ENCODE measurements at places on chromosomes 7 and 10.

DNA sequence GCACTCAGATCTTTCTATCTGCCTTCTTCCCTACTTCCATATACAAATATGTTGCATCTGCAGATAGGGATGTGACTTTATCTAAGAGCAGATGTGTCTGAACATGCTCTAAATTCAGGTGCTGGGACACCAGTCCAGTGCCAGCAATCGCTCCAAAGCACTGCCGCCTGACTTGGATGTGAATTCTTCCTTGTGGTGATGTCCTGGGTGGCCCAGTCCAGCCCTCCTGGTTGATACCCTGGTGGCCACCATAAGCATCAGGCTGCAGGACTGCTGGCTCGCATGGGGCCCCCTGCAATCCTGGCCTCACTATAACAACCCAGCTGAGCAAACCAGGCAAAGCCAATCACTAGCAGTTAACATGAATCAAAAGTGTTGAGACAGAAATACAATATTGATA is 149.2 kb upstream of the PDE1C start:
- no peak for DNase-seq

DNA sequence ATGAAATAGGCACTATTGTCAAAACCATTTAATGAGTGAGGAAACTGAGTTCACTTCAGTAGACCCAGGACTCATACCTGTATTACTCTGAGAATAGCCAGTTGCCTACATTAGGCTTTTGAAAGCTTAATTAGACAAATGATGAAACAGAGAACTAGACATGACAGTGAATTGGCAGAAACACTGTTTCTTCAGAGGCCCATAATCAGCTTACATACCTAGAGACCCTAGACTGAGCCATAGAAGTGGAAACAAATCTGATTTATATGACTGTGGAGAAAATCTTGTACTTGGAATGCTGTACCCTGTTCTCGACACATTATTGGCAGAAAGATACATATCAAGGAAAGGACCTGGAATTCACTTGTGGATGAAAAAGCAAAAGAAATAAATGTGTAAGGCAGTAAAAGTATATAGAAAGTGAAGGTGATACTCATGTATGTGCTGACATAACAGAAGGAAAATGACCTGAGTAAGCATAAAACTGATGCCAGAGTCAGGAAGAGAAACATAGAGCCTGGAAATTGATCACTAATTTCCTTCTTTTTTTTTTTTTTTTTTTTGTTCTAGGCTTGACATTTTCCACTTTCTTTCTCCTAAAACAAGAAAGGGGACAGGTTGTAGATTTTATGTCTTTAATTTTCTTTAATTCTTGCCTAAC is 251.5 kb downstream of the BICC1 start:
- no peak for DNase-seq

GRCh38 chr10:30216821-30217220 is 132.3 kb downstream of the MTPAP start:
- no peak for DNase-seq

- no peak for DNase-seq
Measured at GRCh38 chr10:54914049-54914448, 113.0 kb upstream of the PCDH15 start.

DNA sequence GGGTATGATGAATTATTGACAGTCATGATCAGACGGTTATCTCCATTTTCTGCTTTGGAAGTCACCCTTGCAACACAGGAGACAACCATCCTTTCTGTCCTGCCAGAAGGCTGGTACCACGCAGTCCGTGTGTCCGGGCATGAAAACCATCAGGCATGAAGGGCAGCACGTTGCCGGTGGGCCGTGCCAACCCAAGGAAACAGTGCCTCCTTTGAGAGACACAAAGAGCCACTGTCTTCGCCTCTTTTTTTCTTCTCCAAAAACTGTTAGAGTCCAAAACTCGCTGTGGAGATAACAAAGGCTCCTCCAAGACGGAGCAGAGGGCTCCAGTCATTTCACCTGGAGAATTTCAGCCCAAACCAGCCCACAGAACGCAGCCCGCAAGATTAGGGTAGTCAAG is 60.4 kb upstream of the ARHGAP21 start:
- DNase-seq: no peak

DNA sequence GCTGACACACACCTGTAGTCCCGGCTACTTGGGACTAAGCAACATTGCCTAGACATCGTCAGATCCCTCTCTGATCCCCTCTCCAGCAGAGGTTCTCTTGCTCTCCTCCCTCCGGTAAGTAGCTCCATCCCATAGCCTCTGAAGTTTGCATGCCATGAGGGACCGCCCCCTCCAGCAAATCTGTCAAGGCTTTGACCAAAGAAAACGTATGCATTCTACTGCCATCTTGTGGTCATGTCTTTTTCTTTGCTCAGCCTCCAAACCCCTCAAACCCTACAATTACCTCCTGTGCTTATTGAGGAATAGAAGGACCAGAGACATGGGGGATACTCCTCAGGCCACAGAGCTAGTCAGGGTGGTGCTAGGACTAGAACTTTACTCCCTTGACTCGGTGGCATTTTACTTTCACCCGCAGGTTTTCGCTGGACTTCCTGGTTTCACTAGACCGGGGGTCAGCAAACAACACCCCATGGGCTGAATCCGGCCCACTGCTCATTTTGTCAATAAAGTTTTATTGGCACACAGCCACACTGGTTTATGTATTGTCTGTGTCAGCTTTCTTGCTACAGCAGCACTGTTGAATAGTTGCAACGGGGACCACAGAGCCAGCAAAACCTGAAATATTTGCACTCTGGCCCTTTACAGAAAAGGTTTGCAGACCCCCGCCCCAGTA is 202.6 kb upstream of the FOXK1 start:
- DNase-seq: peak; percentile 25

GRCh38 chr7:96654630-96655188 is 54.9 kb downstream of the SEM1 start:
- no peak for DNase-seq

DNA sequence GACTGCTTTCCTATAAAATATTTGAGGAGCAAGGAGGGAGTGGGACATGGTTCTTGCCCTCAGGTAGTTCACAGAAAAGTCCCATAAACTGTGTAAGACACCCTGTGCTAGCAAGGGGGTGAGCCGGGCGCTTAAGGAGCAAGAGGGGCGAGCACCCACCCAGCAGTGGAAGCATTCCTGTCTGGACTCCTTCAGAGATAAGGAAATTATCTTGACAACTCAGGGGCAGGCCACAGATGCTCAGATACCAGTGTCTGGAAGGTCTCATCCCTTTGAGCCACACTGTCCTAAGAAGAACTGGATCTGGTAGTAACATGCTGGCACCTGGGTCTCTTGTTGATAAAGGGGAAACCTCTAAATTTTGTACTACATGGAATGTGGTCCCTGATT is 54.1 kb downstream of the DAGLB start:
- DNase-seq: no peak

DNA sequence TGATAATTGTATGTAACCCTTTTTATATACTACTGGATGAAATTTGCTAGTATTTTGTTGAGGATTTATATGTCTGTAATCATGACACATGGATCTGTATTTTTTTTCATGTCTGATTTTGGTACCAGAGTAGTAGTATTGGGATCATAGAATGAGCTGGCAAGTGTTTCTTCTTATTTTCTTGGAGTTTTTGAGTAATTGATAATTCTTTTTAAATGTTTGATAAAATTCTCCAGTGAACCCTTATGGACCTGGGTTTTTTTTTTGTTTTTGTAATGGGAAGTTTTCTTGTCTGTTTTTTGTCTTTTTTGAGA is 28.4 kb downstream of the ZNF33A start:
- no peak for DNase-seq

GRCh38 chr7:150784120-150784736 is 15.9 kb downstream of the TMEM176B start:
- no peak for DNase-seq

- DNase-seq: no peak
Measured at GRCh38 chr10:72186258-72186981, 29.4 kb upstream of the ANAPC16 start.

GRCh38 chr7:71733107-71733870 is 601.3 kb downstream of the GALNT17 start:
- peak; percentile 33 for DNase-seq

GRCh38 chr7:110944966-110945644 is 145.8 kb upstream of the LRRN3 start:
- no peak for DNase-seq

GRCh38 chr7:128963327-128963757 is 25.6 kb downstream of the IRF5 start:
- peak; percentile 21 for DNase-seq

DNA sequence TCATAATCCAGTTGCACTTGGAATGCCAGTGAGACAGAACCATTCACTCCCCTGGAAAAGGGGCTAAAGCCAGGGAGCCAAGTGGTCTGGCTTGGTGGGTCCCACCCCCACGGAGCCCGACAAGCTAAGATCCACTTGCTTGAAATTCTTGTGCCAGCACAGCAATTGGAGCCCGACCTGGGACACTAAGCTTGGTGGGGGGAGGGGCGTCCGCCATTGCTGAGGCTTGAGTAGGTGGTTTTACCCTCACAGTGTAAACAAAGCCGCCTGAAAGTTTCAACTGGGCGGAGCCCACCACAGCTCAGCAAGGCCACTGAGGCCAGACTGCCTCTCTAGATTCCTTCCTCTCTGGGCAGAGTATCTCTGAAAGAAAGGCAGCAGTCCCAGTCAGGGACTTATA is 200.7 kb upstream of the NPSR1 start:
- DNase-seq: no peak

GRCh38 chr7:57868771-57869483 is 418.9 kb downstream of the ZNF716 start:
- no peak for DNase-seq

DNA sequence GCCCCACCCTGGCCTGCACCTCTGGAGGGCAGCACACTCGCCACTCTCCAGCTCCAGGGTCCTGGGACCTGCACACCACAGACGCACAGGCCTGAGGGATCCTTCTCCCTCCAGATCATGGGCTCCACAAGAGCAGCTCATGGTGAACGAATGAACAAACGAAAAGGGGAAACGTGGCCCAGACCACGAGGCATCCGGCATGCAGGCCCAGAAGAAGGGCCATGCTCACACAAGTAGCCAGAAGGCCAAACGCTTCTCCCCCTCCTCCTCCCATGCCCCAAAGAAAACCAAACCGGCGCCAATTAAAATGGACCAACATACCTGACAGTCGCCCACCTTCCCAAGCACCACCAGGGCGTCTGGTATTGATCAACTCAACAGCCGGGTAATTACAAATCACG is 30.4 kb downstream of the MAD1L1 start:
- DNase-seq: no peak

DNA sequence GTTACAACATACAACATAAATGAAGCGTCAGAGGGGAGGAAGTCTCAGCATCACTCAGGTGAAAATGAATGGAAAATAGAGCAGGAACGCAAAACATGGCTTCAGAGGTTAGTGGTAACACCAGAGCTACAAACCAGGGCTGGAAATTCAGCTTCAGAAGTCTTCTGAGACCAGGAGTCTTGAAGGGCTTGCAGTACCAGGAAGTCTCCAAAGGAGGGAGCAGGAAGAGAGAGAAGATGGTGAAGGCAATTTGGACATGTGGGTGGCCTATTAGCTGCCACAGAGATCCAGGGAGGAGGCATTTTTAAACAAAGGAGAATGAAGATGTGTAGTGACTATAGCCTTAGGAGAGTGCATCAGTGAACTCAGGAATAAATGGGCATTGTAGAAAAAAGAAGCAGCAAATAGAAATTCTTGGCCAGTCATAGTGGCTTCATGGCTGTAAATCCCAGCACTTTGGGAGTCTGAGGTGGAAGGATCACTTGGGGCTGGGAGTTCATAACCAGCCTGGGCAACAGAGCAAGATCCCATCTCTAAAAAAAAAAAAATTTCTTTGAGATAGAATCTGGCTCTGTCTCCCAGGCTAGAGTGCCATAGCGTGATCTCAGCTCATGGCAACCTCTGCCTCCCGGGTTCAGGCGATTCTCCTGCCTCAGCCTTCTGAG is 9.3 kb upstream of the TET1 start:
- no peak for DNase-seq

- DNase-seq: no peak
Measured at GRCh38 chr7:28623863-28624262, 211.5 kb downstream of the CREB5 start.

- no peak for DNase-seq
Measured at GRCh38 chr7:85144771-85145170, 42.1 kb downstream of the SEMA3D start.

- no peak for DNase-seq
Measured at GRCh38 chr7:6480323-6480660, 32.5 kb upstream of the DAGLB start.

DNA sequence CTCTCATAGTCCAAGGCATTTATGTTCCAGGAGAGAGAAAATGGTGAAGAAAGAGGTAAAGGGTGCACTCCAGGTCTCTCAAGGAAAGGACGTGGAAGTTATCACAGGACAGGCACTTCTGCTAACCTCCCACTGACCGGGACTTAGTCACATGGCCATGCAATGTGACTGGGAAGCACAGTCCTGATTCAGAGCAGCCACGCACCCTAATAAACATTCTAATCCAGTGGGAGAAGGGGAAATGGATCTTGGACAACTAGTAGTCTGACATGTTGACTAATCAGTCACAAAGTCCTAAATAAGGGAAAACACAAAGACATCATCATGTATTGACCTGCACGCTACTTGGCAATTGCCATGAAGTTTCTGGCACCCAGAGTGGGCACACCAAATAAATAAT is 417.5 kb upstream of the ZMIZ1 start:
- DNase-seq: no peak

- DNase-seq: no peak
Measured at GRCh38 chr7:25725451-25725850, 426.5 kb upstream of the NFE2L3 start.

- DNase-seq: no peak
Measured at GRCh38 chr10:117938104-117938503, 108.6 kb downstream of the RAB11FIP2 start.

- DNase-seq: no peak
Measured at GRCh38 chr7:157643525-157643970, 306.7 kb downstream of the DNAJB6 start.

GRCh38 chr7:66720561-66720960 is 20.0 kb upstream of the RABGEF1 start:
- no peak for DNase-seq

GRCh38 chr7:37290731-37291130 is 157.9 kb downstream of the ELMO1 start:
- DNase-seq: no peak

DNA sequence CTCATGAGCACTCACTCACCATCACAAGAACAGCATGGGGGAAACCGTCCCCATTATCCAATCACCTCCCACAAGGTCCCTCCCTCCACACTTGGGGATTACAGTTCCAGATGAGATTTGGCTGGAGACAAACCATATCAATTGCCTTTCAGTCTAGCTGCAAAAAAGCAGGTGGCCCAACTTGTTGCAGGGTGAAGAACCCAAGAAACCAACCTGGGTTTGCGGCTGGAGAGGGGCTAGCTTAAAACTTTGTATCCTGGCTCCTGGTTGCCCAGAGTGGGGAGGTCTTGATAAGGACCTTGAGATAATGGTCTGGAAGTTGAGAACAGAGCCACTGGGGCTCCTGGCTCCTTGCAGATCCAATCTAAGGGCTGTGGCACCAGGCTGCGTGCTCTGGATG is 122.8 kb upstream of the PCBD1 start:
- DNase-seq: no peak

All from stimulated activated CD4-positive, alpha-beta T cell treated with anti-CD3 and anti-CD28 coated beads, TNF-alpha, amount 100 ng/mL, for 24 hours (primary cell).